ENCODE measurements at places on chromosomes 16 and 17.

DNA sequence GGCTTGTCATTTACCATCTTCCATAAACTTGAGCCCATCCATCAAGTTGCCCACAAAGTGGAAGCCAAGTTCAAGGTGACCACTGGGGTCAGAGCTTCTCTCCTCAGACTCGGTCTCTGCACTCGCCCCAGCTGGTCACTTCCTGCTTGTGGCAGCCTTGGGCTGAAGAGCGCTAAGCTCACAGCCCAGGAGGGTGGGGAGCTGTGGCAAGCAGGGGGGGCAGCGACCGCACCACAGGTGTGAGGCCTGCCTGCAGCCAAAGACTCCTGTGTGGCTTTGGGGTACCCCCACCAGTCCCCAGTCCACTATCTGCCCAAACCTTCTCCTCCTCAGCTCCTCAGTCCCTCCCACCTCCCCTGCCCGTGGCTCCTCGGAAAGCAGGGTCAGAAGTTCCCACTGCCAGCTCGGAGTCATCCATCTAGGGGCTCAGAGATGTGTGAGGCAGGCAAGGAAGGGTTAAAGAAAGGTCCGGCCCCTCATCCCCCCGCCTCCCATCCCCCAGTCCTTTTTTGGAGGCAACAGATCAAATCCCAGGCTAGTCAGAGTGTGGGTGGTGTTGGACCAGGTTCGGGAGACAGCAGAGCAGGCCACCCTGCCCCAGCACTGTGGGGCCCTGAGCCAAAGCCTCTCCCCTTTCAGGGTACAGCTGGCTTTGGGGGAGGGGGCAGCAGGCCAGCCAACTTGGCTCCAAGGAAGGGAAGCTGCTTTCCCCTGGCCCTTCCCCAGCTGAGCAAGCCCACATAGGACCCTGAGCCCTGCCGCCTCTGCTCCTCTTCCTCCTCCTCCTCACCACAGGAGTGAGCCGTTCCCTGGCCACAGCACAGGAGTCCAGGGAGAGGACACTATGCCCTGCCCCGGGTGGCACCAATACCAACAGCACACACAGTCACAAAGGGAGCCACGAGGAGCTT, 3.2 kb downstream of the CSF3 start:
- no peak for DNase-seq

- no peak for DNase-seq
Measured at GRCh38 chr17:80270104-80270503, 9.5 kb downstream of the RNF213 start.

DNA sequence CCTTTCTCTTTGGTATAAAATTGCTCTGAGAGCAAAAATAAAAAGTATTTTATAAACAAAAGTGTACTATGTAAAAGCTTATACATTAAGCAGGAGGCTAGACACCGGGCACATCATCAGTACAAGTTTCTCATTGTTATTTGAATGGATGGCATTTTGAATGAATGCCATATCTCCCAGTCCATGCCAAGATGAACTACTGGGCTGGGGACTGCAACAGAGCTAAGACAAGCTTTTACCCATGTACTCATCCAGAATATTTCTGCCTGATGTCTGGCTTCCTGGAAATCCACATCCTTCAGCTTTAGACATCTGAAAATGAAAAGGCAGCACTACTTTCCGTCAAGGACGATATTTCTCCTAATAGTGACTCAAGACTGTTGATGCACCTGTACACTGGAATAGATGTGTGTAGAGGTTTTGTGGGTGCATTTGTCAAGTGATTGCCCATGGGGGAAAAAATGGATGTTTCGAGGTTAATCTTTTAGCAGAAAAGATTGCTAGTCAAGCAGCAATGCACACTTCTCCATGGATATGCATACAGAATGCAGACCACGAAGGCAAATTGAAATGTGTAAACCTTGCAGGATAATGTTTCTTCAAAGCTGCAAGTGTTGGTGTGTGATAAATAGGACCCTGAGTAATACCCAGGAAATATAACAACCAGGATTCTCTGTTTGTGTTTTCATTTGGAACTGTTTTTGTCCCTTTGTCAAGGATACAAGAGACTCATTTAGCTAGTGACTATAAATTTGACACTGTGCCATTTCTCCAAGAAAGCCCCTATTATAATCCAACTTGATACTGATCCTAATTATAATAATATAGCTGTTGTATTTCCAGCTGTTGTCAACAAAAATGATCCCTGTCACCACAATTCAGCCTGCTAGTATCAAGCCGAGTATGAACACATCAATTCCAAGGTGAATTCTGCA, 173.8 kb downstream of the CDH8 start:
- no peak for DNase-seq

DNA sequence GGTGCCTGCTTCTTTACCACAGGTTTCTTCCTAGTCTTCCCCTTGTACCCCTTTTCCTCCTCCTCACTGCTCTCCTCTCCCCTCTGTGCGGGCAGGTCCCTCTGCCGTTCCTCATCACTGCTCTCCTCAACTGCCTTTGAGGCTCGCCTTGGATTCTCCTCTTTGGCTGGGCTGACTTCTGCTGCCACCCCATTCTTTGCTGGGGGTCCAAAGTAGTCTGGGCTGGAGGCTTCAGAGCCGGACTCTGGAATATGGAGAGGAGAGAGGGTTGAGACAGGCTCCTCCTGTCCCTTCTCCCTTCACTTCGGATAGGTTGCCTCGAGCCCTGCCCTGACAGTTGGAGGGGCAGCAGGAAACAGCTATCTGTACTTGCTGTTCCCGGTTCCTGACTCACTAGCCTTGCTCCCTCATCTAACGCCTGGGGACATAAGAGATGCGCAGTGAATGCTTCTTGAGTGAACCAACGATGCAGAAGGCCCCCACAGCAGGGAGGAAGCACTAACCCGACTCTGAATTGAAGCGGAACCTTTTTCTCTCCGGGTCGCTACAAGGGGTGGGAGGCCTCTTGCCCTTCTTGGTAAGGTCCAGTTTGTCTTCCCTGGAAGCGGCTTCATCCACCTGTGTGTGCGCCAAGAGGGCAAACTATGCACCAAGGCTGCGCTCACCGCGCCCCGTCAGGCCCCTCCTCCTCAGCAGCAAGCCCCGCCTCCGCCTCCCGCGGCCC, 655 bp downstream of the HIRIP3 start:
- no peak for DNase-seq

GRCh38 chr17:1197379-1197778, 17.6 kb upstream of the ABR start:
- DNase-seq, result no peak

DNA sequence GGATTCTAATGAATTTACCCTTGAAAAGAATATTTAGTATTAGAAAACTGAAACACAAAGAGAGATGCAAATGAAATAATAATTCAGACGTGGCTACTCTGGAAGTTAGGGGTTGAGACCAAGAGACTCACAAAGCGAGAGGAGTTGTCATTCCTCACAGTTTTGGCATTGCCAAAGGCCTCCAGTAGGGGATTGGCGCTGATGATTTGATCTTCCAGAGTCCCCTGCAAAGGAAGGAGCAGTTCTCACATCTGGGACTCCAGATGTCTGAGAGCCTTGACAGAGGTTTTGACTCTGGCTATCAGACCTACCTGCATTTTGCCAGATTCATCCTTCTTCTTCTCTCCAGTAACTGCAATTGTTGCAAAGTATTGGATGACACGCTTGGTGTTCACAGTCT, 6.6 kb downstream of the MYH8 start:
- DNase-seq, result no peak

- no peak for DNase-seq
Measured at GRCh38 chr17:78345172-78345571, 14.7 kb downstream of the SOCS3 start.

DNA sequence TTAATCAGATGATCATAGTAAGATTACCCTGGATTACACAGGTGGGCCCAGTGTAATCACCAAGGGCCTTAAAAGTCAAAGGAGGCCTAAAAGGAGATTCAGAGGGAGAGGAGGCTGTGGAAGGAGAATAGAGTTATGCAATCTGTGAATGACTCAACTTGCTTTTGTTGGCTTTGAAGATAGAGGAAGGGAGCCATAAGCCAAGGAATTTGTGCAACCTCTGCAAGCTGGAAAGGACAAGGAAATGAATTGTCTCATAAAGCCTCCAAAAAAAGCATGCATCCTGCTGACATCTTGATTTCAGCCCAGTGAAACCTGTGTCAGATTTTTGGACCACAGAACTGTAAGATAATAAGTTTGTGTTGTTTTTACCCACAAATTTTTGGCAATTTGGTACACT, 109.6 kb downstream of the CNTNAP4 start:
- DNase-seq, result no peak

Data from CD4-positive, alpha-beta T cell treated with Interleukin-17A for 1 hour (primary cell).